ENCODE measurements at places on chromosomes 3 and 15.

GRCh38 chr3:188270423-188270972 lies 116.5 kb downstream of the LPP start:
- peak overlapping the region; percentile 47 for H3K27ac ChIP-seq
- DNase-seq: no peak
- no peak overlapping the region for H3K4me3 ChIP-seq
- peaks cover 42% of the 10 kb centered on the region for H3K4me1 ChIP-seq
- H3K27me3 ChIP-seq: no peaks in the 10 kb centered on the region

DNA sequence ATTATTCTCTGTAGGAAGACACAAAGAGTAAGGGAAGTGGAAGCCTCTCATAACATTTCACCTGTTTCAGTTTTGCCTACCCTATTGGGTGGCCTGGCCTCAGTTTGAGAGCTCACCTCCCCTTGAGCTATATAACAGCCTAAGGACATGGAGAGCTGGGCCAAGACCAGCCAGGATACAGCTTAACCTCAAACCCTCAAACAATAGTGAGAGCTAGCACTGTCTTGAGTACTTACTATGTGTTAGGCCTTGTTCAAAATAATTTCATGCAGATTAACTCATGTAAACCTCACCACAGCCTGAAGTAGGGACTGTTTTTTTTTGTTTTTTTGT lies 15.0 kb upstream of the TBL1XR1 start:
- no peaks in the 10 kb centered on the region for H3K36me3 ChIP-seq
- no peaks in the 10 kb centered on the region for H3K4me1 ChIP-seq
- no peaks in the 10 kb centered on the region for H3K27me3 ChIP-seq
- no peak for DNase-seq
- H3K4me3 ChIP-seq: no peak overlapping the region

DNA sequence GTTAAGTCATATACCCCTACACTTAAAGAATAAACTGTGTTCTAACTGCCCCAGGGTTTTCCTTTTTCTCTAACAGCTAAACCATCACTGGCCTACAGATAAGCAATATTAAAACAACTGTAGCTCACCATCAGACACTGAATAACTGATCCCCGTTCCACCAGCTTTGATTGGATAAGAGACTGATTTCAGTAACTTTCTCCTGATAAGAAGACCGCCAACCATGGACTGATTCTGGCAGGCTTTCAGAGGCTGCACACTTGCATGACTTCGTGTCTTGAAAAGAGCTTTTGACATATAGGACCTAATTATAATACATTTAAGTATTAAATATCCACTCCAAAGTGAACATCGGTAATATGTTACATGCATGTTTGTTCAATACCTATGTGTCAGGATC lies 15.3 kb upstream of the CEP97 start:
- DNase-seq: no peak
- H3K4me1 ChIP-seq: no peaks in the 10 kb centered on the region
- no peaks in the 10 kb centered on the region for H3K36me3 ChIP-seq
- no peak overlapping the region for H3K27ac ChIP-seq
- no peaks in the 10 kb centered on the region for H3K27me3 ChIP-seq
- H3K4me3 ChIP-seq: no peak overlapping the region

GRCh38 chr3:150763841-150764483 lies 993 bp upstream of the SIAH2 start:
- H3K27me3 ChIP-seq: no peaks in the 10 kb centered on the region
- peak overlapping the region; percentile 94 for H3K4me3 ChIP-seq
- H3K36me3 ChIP-seq: peaks cover 5% of the 10 kb centered on the region
- H3K27ac ChIP-seq: peak overlapping the region; percentile 100
- H3K4me1 ChIP-seq: peaks cover 57% of the 10 kb centered on the region

DNA sequence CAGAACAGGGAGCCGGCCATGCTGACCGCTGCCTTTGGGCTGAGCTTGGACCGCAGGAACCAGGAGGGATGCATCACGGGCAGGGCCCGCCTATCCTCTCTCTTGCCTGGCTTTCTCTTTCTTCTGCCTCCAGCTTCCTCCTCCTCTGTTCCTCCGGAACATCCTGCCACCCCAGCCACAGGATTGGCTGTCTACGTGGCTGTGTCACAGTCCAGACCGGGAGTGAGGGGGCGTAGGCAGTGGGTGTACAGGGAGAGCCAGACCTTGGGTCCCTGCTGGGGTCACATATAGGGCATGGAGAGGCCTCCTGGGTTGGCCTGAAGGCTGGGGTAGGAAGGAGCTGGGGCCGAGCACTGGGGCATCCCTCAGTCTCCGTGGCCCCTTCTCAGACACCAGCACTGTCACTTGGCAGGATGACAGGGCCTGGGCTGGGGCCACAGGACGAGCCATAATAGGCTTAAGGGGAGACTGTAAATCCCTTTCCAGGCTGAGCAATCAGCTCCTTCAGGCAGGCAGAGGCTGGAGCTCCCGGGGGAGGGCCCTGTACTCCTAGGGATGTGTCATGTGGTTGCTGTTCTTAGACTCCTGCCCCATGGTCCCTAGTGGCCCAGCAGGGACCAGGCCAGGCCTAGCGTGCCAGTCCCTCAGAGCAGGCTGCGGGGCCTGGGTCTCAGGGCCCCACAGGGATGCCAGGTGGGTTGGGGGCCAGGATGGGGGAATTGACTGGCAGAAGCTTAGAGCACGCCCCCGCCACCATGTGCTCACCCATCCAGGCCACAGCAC lies 25.4 kb downstream of the LINGO1 start:
- peaks cover 12% of the 10 kb centered on the region for H3K4me1 ChIP-seq
- no peaks in the 10 kb centered on the region for H3K27me3 ChIP-seq
- DNase-seq: no peak
- no peak overlapping the region for H3K27ac ChIP-seq
- no peaks in the 10 kb centered on the region for H3K36me3 ChIP-seq
- no peak overlapping the region for H3K4me3 ChIP-seq

DNA sequence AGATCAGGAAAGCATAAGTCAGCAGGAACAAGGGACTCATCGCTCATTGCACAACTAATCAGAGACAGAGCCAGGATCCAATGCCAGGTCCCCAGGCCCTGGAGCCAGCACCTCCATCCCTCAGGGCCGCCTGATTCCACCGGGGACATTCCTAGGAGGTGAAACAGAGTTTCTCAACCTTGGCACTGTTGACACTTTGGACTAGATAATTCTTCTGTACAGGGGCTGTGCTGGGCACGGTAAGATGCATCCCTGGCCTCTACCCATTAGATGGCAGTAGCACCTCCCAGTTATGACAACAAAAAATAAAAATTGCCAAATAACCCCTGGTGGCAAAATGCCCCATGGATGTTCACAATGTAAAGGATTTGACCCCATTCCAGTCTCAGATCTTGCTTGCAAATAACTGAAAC lies 127.7 kb downstream of the MTHFS start:
- H3K27ac ChIP-seq: no peak overlapping the region
- H3K4me3 ChIP-seq: no peak overlapping the region
- H3K4me1 ChIP-seq: no peaks in the 10 kb centered on the region
- H3K27me3 ChIP-seq: peaks cover 17% of the 10 kb centered on the region

- H3K27ac ChIP-seq: no peak overlapping the region
- H3K4me1 ChIP-seq: no peaks in the 10 kb centered on the region
- no peaks in the 10 kb centered on the region for H3K36me3 ChIP-seq
- H3K27me3 ChIP-seq: no peaks in the 10 kb centered on the region
Measured at GRCh38 chr3:157573780-157574378, 70.7 kb upstream of the VEPH1 start.

DNA sequence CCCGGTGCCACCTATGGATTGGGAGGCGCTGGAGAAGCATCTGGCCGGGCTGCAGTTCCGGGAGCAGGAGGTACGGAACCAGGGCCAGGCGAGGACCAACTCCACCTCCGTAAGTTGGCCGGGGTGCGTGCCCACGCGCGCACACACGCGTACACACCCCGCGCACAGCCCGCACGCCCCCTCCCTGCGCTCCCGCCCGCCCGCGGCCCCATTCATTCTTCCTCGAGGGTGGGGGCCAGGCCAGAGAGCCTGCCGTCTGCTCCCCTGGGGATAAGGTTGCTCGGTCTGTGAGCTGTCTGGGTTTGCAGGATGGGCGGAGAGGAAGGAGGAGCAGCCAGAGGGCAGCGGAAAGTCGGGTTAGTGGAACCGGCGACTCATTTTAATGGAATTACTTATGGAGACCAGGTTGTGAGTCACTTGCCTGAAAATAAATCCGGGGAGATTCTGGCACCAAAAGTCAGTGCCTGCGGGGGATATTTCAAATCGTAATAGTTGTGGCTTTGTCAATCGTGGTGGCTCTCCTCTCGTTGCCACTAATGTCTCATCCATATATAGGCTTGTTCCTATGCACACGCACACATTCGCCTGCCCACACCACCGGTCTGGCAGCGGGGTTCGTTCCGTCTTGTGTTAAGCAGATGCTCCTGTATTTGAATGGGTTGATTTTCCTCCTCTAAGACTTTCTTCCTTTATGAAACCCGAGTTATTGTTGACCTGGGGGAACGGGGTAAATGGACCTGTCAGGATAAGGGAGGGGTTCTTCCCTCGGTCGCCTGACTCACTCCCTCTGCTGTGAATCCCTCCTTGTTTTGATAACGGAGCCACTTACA lies 223.4 kb upstream of the IL12A start:
- H3K36me3 ChIP-seq: no peaks in the 10 kb centered on the region
- DNase-seq: no peak
- H3K4me3 ChIP-seq: peak overlapping the region; percentile 45
- no peak overlapping the region for H3K27ac ChIP-seq
- H3K4me1 ChIP-seq: peaks cover 11% of the 10 kb centered on the region

- no peak overlapping the region for H3K27ac ChIP-seq
- H3K27me3 ChIP-seq: no peaks in the 10 kb centered on the region
- H3K4me1 ChIP-seq: no peaks in the 10 kb centered on the region
- H3K36me3 ChIP-seq: no peaks in the 10 kb centered on the region
- no peak overlapping the region for H3K4me3 ChIP-seq
- DNase-seq: no peak
Measured at GRCh38 chr3:17412950-17413530, 329.4 kb downstream of the TBC1D5 start.

DNA sequence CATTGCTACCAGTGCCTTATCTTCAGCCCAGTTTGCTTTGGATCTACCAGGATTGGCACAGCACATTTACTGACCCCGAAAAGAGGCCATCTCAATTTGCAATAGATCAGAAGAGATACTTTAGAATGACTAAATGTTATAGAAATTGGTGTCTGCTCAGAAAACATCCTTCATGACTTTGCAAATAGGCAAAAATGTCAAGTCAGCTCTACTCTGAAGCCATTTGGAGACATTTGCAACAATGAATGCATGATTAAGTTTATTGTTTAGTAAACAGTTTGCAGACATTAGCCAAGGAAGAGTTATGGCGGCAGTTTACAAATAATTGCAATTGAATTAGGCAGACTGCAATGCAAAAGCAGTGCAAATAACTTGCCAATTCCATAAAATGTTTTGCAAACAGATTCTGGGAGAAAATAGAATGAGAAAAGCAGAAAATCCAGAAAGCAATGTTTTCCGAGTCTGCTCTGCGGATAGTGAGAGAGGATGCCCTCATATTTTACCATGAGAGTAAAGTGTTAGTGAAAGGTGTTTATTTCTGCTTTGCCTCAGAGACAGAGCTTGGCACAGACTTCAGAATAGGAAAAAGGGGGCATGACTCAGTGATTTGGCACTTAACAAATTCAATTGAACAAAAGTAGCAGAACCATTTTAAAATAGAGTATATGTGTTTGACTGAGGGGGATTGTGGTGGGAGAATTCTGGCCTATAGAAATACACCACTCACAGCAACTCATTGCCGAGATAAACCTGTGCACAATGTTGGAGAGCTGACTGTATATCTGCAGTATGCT lies 334.9 kb upstream of the NR2F2 start:
- H3K4me1 ChIP-seq: peaks cover 35% of the 10 kb centered on the region
- no peaks in the 10 kb centered on the region for H3K36me3 ChIP-seq
- H3K27ac ChIP-seq: peak overlapping the region; percentile 10

GRCh38 chr15:64251658-64252057 lies 88.8 kb upstream of the PPIB start:
- H3K27me3 ChIP-seq: no peaks in the 10 kb centered on the region
- H3K27ac ChIP-seq: peak overlapping the region; percentile 43
- no peak for DNase-seq
- no peaks in the 10 kb centered on the region for H3K36me3 ChIP-seq
- no peak overlapping the region for H3K4me3 ChIP-seq

GRCh38 chr3:96863129-96863740 lies 48.8 kb downstream of the EPHA6 start:
- H3K4me3 ChIP-seq: no peak overlapping the region
- H3K27ac ChIP-seq: no peak overlapping the region
- no peak for DNase-seq
- H3K27me3 ChIP-seq: no peaks in the 10 kb centered on the region
- no peaks in the 10 kb centered on the region for H3K4me1 ChIP-seq
- no peaks in the 10 kb centered on the region for H3K36me3 ChIP-seq

GRCh38 chr3:164476631-164477030 lies 601.7 kb downstream of the SI start:
- peaks cover 5% of the 10 kb centered on the region for H3K36me3 ChIP-seq
- DNase-seq: no peak
- no peak overlapping the region for H3K4me3 ChIP-seq
- H3K27me3 ChIP-seq: no peaks in the 10 kb centered on the region
- no peaks in the 10 kb centered on the region for H3K4me1 ChIP-seq
- H3K27ac ChIP-seq: no peak overlapping the region

GRCh38 chr15:56794165-56794552 lies 60.9 kb upstream of the ZNF280D start:
- H3K4me1 ChIP-seq: no peaks in the 10 kb centered on the region
- peaks cover 6% of the 10 kb centered on the region for H3K36me3 ChIP-seq
- DNase-seq: no peak
- H3K27ac ChIP-seq: no peak overlapping the region

DNA sequence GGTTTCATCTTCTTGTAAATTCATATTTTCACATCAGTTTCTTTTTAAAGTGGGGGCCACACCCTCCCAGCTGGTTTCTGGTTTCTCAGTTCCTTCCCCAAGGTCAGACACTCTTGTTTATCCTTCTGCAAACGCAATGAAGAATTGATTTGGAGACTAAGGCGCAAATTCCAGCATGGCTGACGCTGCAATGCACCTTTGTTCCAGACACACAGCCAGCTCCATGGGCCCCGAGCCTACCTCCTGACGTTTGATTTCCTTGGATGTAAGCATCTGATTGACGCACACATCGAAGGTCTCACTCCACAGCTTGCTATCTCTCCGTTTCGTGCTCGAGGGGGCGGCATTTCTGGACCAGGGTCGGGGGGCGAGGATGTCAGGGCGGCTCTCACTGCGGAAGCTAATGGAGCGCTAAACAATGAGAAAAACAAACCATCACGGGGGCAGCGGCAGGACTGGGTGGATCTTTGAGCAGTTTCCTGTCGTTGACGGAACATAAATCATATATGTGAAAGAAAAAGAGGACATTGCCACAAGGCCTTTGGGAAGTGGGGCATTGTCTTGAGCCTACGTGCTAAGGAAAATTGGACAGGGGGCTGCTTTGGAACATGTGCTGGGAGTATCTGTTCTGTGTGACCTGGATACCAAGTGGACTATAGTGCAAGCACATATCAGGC lies 46.9 kb downstream of the ARHGEF3 start:
- no peaks in the 10 kb centered on the region for H3K27me3 ChIP-seq
- peaks cover 32% of the 10 kb centered on the region for H3K36me3 ChIP-seq
- no peak for DNase-seq
- peak overlapping the region; percentile 97 for H3K4me3 ChIP-seq
- peaks cover 77% of the 10 kb centered on the region for H3K4me1 ChIP-seq

Data from natural killer cell treated with Interleukin-12 subunit alpha and Interleukin-12 subunit beta and Interleukin-15 and Interleukin-18, amount 100 ng/mL, for 72 hours (primary cell).